ENCODE measurements at places on chromosomes 4 and X. TPM values are rescaled to one million over a fixed set of nuclear protein-coding genes. Genes with fewer than 3 reads are reported as not detected.

DNA sequence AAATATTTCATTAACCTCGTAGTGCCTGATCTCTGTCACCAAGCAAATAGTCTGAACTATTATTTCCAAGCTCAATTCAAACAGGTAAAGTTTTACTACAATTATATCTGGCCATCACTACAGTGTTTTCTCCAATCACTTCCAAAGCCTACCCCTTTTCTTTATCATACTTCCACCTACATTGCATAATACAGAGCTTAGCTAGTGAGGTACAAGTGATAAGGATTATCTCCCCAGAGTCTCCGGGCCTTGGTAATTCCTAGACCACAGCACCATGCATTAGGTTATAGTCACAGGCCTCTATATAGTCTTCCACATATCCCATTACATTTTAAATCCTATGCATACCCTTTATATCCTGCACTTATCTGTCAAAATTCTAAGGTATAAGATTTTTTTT, 154.2 kb downstream of the SNCA start:
- no peaks in the 10 kb centered on the region for H3K27me3 ChIP-seq
- no peaks in the 10 kb centered on the region for H3K36me3 ChIP-seq

The ZDHHC9 gene
- total RNA-seq = 20.2 TPM

DNA sequence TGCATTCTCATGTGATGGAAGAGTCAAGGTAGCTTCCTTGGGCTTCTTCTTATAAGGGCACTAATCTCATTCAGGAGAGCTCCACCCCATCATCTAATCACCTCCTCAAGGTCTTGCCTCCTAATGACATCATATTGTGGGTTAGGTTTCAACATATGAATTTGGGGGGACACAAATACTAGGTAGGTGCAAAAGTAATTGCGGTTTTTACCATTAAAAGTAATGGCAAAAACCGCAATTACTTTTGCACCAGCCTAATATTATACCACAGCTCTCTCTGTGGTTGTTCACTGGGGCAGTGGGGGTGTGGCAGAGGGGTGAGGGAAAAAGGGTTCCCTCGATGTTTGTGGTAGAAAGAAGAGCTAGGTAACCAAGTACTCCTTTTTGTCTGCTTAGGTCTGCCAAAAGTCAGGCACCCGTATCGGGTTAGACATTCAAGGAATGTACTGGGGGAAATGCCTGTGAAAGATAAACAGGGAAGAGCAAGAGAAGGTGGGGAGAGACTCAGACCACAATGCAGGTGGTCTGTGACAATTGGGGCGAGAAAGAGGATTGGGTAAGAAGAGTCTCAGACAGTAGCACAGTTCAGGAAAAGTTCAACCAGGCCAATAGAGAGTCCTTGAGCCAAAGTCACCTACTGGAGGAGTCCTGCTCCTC, 78.9 kb upstream of the MTM1 start:
- no peak overlapping the region for H3K4me3 ChIP-seq
- no peak overlapping the region for H3K27ac ChIP-seq
- no peak for DNase-seq
- no peaks in the 10 kb centered on the region for H3K36me3 ChIP-seq
- H3K27me3 ChIP-seq = no peaks in the 10 kb centered on the region

DNA sequence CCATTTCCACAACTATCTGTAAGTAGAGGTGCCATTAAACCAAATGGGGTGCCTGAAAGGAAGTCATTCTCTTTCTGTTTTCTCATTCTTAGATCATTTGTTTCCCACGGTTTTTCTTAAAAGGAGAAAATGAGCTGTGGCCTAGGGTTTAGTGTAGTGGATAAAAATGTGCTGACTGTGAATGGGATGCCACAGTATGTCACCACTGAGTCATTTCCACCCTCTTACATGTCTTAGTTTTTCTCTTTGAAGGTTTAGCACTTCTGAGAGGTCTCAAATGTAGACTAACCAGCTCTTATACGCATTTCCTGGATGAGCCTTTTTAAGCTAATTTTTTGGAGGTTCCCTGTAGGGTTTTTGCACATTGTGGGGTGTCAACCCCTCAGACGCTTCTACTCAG, 244.5 kb upstream of the SPANXN1 start:
- H3K4me3 ChIP-seq = no peak overlapping the region
- no peak for DNase-seq
- no peaks in the 10 kb centered on the region for H3K36me3 ChIP-seq
- H3K4me1 ChIP-seq = no peaks in the 10 kb centered on the region
- H3K27ac ChIP-seq = no peak overlapping the region

GRCh38 chrX:84133023-84133422, 55.0 kb downstream of the RPS6KA6 start:
- DNase-seq = no peak
- H3K27me3 ChIP-seq = no peaks in the 10 kb centered on the region
- H3K27ac ChIP-seq = no peak overlapping the region
- peaks cover 3% of the 10 kb centered on the region for H3K36me3 ChIP-seq

The UGDH gene
- 104 TPM for total RNA-seq

GRCh38 chrX:11375614-11376119, 82.5 kb downstream of the AMELX start:
- no peaks in the 10 kb centered on the region for H3K27me3 ChIP-seq
- no peak overlapping the region for H3K4me3 ChIP-seq
- no peaks in the 10 kb centered on the region for H3K4me1 ChIP-seq
- no peak for DNase-seq

- H3K27me3 ChIP-seq = no peaks in the 10 kb centered on the region
- no peak overlapping the region for H3K4me3 ChIP-seq
- H3K36me3 ChIP-seq = no peaks in the 10 kb centered on the region
- H3K27ac ChIP-seq = no peak overlapping the region
- H3K4me1 ChIP-seq = no peaks in the 10 kb centered on the region
Measured at GRCh38 chrX:26026179-26026578, 112.0 kb upstream of the MAGEB18 start.

DNA sequence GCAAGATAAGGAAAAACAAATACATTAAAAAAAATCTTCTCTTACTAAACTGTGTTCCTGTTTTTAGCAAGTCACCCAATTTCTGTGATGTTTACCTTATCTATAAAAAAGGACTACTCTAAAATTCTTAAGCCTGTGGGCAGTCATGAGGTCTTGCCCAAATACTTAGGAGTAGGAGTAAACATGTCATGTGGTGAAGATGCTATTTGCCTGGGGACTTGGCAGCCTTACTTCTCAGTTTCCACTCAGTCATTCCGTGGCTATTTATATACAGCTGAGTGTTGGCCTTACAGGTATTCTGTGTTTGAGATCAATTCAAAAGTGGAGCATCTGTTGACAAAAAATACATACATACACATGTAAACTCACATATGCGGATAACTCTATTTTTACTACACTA, 89.9 kb upstream of the TLR2 start:
- peaks cover 44% of the 10 kb centered on the region for H3K36me3 ChIP-seq
- H3K4me1 ChIP-seq = no peaks in the 10 kb centered on the region
- no peak for DNase-seq
- H3K27me3 ChIP-seq = no peaks in the 10 kb centered on the region
- H3K27ac ChIP-seq = no peak overlapping the region

DNA sequence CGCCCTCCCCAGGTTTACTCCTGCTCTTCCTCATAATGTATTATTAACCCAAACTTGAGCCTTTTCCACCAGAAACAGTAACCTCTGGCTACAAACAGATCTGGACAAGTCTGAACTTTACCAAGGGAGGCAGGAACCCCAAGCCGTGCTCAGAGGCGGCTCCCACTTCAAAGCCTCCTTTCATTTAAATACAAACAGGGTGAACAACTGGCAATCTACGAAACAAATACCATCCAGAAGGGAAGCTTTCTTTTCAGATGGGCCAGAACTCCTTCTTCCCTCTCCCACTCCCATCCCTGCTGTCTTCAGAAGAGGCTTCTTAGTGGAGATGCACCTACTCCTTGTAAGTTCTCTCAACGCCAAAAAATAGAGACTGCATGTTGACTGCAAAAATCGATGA, 2.1 kb upstream of the GPC4 start:
- H3K27me3 ChIP-seq = no peaks in the 10 kb centered on the region
- H3K36me3 ChIP-seq = peaks cover 18% of the 10 kb centered on the region
- no peak overlapping the region for H3K27ac ChIP-seq
- no peak for DNase-seq
- H3K4me1 ChIP-seq = peaks cover 14% of the 10 kb centered on the region

The PCDH11X gene
- total RNA-seq = 29.4 TPM

- H3K27me3 ChIP-seq = no peaks in the 10 kb centered on the region
- peaks cover 2% of the 10 kb centered on the region for H3K4me1 ChIP-seq
- no peak for DNase-seq
- no peak overlapping the region for H3K27ac ChIP-seq
Measured at GRCh38 chr4:75634951-75635350, 4.6 kb upstream of the CDKL2 start.

DNA sequence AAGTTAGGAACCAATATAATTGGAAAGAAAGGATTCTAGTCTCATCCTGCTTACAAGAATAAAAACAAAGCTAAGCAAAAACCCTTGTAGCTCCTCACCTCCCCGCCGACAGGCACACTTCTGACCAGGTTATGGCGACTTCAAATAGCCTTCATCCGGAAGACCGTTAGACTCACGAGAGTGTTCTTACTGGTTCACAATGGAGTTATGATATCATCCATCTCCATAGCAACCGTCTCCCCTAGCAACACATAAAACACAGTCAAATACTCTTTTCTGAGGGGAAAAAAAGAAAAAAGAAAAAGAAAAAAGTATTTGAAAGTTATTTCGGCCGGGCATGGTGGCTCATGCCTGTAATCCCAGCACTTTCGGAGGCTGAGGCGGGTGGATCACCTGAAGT, at the start of gene IL13RA2:
Gene IL13RA2, minus strand, starts transcription at position 162 of the 400 bp plus-strand sequence. CDS start 347 bp downstream, outside the sequence.
- no peak for DNase-seq
- no peaks in the 10 kb centered on the region for H3K27me3 ChIP-seq
- no peaks in the 10 kb centered on the region for H3K4me1 ChIP-seq
- no peaks in the 10 kb centered on the region for H3K36me3 ChIP-seq
- H3K27ac ChIP-seq = no peak within 1 kb of the TSS

The SLC7A11 gene
- 19.8 TPM for total RNA-seq

- H3K4me3 ChIP-seq = no peak overlapping the region
- H3K4me1 ChIP-seq = no peaks in the 10 kb centered on the region
- H3K27ac ChIP-seq = no peak overlapping the region
- H3K36me3 ChIP-seq = peaks cover 9% of the 10 kb centered on the region
- no peak for DNase-seq
Measured at GRCh38 chr4:125266901-125267604, 47.7 kb upstream of the FAT4 start.

- no peak for DNase-seq
- H3K4me3 ChIP-seq = no peak overlapping the region
- H3K4me1 ChIP-seq = no peaks in the 10 kb centered on the region
- no peaks in the 10 kb centered on the region for H3K27me3 ChIP-seq
- no peaks in the 10 kb centered on the region for H3K36me3 ChIP-seq
- H3K27ac ChIP-seq = no peak overlapping the region
Measured at GRCh38 chr4:61505773-61506685, 305.9 kb downstream of the ADGRL3 start.

- peak; percentile 34 for DNase-seq
- peaks cover 5% of the 10 kb centered on the region for H3K4me1 ChIP-seq
- H3K36me3 ChIP-seq = no peaks in the 10 kb centered on the region
Measured at GRCh38 chr4:23775694-23776093, 114.2 kb downstream of the PPARGC1A start.

The ARL9 gene
- not detected for total RNA-seq

The ESX1 gene
- total RNA-seq = not detected

DNA sequence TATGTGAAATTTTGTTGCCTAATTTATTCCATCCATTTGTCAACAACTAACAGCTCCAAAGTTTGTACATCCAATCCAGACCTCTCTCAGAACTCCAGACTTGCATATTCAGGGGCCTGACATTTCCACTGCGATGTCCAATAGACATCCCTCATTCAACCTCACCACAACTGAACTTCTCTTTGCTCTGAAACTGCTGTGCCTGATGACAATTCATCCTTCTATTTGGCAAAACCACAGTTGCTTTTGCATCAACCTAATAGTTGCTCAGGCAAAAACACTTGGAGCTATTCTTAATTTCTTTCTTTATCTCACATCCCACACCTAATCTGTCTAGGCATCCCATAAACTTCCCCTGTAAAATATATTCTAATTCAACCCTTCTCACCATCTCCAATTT, 56.5 kb downstream of the ANTXR2 start:
- no peak overlapping the region for H3K27ac ChIP-seq
- H3K4me1 ChIP-seq = no peaks in the 10 kb centered on the region
- no peaks in the 10 kb centered on the region for H3K27me3 ChIP-seq

- H3K27me3 ChIP-seq = no peaks in the 10 kb centered on the region
- H3K27ac ChIP-seq = no peak overlapping the region
- H3K36me3 ChIP-seq = peaks cover 6% of the 10 kb centered on the region
- DNase-seq = no peak
Measured at GRCh38 chr4:22921936-22922335, 229.2 kb downstream of the GBA3 start.

DNA sequence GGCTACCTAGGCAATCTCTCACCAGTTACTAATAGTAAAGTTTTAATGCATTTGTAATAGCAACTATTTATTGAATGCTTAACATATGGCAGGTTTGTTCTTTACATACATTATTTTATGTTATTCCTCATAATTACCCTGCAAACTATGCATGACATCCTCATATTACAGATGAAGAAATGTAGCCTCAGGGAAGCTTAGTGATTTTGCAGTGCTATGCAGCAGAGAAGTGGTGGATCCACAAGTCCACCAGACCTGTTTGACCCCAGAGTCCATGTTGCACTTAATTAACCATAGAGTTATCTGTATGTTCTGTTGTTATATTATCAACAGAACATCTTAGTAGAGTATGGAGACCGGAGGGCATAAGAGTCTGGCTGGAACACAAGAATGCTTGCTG, 78.7 kb downstream of the TRPC5 start:
- H3K27ac ChIP-seq = no peak overlapping the region
- DNase-seq = no peak
- H3K4me1 ChIP-seq = no peaks in the 10 kb centered on the region
- no peak overlapping the region for H3K4me3 ChIP-seq
- no peaks in the 10 kb centered on the region for H3K27me3 ChIP-seq

DNA sequence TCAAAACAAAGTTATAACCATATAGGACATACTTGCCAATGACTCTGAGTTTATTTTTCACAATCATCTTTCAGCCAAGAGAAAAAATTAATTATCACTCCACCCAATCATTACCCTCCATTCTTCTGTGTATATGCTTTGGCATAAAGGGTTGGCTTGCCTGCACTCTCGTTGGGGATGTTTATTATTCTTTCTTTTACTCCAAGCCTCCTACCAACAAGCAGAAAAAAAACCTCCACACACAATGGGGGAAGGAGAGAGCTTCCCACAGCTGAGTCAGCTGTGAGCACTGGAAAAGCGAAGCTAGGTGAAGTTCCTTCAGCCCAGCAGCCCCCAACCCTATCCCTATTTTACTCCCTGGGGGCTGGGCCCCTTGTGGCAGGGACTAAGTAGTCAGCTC, 1.5 kb downstream of the OPHN1 start:
- DNase-seq = no peak
- peaks cover 32% of the 10 kb centered on the region for H3K36me3 ChIP-seq

DNA sequence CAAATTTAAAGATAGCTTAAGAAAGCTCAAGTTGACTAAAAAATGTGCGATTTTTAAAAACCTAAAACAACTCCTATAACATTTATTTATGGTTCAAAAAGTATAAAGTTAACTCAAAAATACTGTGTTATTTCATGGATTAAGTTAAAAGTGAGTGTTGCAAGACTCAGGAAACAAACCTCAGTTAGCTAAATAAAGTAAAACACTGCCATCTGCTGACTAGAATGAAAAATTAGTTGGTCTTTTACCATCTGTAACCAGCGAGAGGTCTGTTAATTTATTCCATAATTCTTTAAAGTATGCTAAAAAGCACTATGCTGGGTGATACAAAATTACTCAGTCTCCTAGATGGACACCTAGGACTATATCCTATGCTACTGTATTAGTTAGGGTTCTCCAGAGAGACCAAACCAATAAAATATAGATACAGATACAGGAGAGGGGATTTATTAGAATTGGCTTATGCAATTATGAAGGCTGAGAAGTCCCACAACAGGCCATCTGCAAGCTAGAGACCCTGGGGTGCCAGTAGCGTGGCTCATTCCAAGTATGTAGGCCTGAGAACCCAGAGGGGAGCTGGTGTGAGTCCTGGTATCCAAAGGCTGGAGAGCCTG, 4.9 kb upstream of the WDFY3 start:
- no peaks in the 10 kb centered on the region for H3K27me3 ChIP-seq
- no peak overlapping the region for H3K4me3 ChIP-seq
- no peaks in the 10 kb centered on the region for H3K36me3 ChIP-seq
- DNase-seq = no peak
